ENCODE measurements at places on chromosomes 1 and 21. TPM values are rescaled to one million over a fixed set of nuclear protein-coding genes. Genes with fewer than 3 reads are reported as not detected.

DNA sequence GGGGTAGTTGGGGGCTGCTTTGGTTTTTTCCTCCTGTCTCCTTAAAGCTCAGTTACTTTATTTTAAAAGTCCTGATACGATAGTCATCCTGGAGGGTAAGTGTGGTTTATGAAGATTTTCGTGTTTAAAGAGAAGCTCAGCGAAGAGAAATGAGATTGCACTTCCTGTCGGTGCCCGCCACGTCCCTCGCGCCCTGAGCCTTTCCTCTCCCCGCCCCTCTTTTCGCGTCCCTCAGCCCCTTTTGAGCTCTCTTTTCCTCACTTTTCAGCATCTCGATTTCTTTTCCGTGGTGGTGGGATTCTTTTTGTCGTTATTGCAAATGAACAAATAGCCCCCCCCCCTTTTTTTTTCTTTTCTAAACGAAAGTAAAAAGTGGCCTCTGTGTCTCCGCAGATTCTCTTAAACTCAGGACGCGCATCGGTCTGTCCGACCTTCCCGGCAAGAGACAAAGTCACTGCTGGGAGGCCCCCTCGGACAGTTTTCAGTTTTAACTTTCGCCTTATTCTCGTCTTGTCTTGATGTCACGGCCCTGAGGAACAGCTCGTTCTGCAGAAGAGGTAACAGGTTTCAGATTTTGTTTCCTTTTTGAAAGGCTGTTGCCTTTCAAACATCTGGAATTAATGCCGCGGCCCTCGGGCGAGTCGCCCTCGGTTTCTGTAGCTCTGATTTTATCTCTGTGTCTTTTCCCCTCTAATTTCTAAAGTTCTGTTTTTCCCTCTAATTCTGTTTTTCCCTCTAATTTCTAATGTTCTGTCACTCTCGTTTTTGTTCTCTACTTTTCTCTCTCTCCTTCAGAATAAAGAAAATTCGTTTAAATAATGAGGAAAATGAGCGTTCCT, 1.0 kb upstream of the DMRTA2 start:
- DNase-seq, result no peak
- peaks cover 92% of the 10 kb centered on the region for H3K27me3 ChIP-seq
- peak overlapping the region; percentile 54 for H3K4me3 ChIP-seq
- H3K27ac ChIP-seq, result no peak overlapping the region

DNA sequence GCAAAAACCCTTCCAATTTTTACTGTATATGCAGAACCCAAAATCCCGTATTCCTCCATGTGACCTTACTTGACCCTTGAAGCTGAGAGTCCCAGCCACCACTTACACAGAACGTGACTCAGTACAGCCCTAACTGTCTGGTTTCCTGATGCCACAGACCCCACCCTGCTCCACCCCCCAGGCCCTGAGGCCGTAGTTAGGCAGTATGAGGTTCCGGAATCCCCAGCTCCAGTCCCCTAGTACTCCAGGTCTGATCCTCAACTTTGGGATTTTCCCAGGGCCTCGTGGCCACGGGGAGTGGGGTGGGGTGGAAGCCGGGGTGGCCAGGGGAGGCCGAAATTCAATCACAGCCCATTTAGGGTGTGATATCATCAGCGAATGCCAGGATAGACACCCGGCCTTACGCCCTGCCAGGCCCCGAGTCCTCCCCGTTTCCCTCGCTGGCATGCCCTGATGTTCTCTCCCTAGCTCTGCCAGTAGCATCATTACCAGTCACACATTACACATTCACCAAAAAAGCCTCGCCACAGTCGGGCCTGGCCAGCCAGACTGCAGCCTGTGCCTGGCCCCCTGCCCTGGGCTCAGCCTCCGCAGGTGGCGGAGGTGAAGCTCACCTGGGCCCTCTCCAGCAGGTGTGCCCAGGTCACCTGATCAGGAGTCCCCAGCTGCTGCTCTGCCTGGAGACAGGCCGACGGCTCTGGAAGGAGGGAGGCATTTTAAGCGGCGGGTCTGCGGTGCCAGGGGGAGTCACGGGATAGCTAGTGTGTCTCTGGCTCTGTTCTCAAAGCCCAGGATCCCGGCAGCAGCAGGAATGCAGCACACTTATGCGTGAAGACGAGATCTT, 70.8 kb downstream of the SCCPDH start:
- H3K4me3 ChIP-seq, result no peak overlapping the region
- peaks cover 5% of the 10 kb centered on the region for H3K4me1 ChIP-seq
- DNase-seq, result no peak
- no peak overlapping the region for H3K27ac ChIP-seq
- no peaks in the 10 kb centered on the region for H3K36me3 ChIP-seq
- peaks cover 2% of the 10 kb centered on the region for H3K27me3 ChIP-seq

DNA sequence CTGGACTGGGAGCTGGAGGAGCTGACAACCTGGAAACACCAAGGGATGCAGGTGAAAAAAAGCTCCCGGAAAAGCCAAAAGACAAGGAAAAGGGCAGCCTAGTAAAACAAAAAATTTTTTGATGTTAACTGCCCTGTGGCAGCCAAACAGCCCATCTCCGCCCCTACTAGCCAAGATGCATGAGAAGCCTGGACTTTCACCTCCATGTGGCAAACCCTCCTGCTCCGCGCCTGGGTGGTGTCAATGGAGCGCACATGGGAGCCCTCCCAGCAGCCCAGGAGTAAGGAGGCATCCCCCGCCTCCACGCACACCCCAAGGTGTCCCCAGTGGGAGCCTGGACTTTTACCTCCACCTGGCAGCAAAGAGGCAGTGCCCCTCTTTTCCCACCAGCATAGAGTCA, 30.5 kb downstream of the LEMD1 start:
- H3K27me3 ChIP-seq, result peaks cover 6% of the 10 kb centered on the region
- H3K36me3 ChIP-seq, result no peaks in the 10 kb centered on the region
- no peak for DNase-seq
- H3K4me3 ChIP-seq, result no peak overlapping the region
- no peaks in the 10 kb centered on the region for H3K4me1 ChIP-seq
- H3K27ac ChIP-seq, result no peak overlapping the region

DNA sequence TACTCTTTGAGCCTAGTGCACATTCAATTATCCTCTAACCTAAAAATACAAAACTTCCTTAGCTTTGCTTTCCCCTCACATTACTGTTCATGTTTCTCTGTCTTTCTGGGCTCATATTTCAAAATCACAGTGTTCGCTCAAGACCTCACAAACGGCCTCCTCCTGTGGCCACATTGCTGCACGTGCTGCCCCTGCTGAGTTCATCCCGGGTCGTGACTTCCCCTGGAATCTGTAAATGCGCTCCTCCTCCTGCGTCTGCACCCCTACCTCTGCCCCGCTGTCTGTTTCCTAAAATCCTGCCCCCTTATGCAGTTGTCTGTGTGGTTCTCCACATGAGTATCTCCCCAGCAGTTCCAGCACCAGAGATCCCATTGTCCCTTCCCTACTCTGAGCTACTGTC, 45.5 kb upstream of the RAVER2 start:
- H3K36me3 ChIP-seq, result no peaks in the 10 kb centered on the region
- H3K4me1 ChIP-seq, result no peaks in the 10 kb centered on the region
- DNase-seq, result no peak
- H3K4me3 ChIP-seq, result no peak overlapping the region

DNA sequence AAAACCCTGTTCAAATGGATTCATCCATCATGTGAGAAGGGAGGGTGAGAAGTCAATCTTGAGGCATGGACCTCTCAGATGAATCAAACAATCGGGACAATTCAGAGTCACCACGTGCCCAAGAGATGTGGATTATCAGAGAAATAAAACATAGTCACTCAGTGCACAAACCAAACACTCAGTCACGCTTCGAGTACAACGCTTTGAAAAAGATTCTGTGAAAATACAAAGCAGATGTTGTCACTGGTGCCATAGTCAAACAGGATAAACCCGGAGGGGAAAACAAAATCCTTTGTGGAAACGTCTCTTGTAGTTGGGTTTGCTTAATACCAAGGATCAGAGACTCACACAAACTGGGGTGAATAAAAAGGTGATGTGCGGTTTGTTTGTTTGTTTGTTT, 188.4 kb downstream of the RRAGC start:
- no peak overlapping the region for H3K27ac ChIP-seq
- no peak for DNase-seq
- H3K27me3 ChIP-seq, result peaks cover 5% of the 10 kb centered on the region
- H3K36me3 ChIP-seq, result no peaks in the 10 kb centered on the region
- no peaks in the 10 kb centered on the region for H3K4me1 ChIP-seq

DNA sequence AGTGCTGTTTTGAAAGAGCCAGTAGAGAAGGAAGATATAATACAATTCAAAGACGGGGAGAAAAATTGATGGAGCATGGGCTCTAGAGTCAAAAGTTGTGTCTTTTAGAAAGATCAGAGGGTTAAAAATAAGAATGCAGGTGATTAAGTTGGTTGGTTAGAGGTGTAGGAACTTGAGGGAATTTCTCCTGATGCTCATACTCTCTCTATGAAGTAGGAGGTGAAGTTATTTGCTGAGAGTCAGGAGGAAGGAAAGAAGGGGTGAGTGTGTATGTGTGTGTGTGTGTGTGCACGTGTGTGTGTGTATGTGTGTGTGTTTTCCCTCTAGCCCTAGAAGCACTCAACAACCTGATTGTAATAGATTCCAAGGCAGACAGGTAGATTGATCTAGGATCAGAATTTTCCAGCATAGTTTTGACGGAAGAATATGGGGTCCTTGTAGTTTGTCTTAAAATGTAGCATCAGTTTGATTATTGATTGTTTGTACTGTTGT, 88.3 kb upstream of the MACF1 start:
- no peak for DNase-seq
- H3K36me3 ChIP-seq, result peaks cover 3% of the 10 kb centered on the region
- H3K4me1 ChIP-seq, result peaks cover 26% of the 10 kb centered on the region

The PLA2G5 gene
- not detected for total RNA-seq

The TCHH gene
- total RNA-seq, result 0.86 TPM

The GJA4 gene
- not detected for total RNA-seq

The PRAMEF27 gene
- total RNA-seq, result not detected

The MPL gene
- total RNA-seq, result not detected

The SGIP1 gene
- 4.4 TPM for total RNA-seq
